CD4-positive, alpha-beta T cell treated with Interleukin-12 subunit alpha and Interleukin-12 subunit beta, for 1 hour (primary cell): ENCODE measurements at places on chromosomes 7 and 10.

DNA sequence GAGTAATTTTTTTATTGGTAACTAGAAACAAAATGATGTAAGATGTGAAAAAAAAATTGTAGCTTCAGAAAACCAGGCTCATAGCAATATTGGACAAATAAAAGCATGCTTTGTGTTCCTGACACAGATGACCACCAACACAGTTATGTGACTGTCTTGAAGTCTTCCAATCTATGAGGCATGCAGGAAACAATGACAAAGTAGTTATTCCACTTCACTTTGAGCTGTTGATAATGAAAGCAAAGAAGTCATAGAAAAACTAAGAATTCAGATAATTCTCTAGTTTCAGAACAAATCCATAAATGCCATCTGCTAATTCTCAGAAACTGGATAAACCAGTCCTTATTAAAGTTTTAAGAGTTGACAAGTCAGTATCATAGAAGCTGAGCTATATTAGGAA is 378.4 kb upstream of the SEMA3D start:
- DNase-seq: no peak

- DNase-seq: no peak
Observed at GRCh38 chr10:32360241-32360640, 13.3 kb upstream of the EPC1 start.

DNA sequence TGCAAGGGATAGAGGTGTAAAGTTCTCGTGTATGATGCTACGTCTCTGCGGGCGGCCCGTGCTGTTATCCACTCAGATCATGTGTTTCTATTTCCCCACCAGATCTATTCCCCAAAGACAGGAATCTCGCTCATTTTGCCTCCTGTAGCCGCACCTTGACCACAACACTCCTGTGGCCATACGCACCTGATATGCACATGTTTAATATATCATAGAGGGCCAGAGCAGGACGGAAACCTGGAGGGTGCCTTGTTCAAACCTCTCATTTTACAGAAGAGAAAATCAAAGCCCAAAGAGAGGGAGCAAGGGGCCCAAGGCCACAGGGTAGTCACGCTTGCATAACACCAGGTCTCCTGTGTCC is 37.6 kb downstream of the STRA8 start:
- no peak for DNase-seq

DNA sequence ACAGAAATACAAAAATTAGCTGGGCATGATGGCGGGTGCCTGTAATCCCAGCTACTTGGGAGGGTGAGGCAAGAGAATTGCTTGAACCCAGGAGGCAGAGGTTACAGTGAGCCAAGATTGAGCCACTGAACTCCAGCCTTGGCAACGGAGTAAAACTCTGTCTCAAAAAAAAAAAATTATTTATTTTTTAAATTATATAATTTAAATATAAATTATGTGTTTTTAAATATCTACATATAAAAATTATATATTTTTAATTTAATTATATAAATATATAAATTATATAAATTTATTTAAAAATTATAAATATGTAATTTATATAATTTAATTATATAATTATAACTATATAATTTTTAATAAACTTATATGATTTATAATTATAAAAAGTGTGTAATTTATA is 51.2 kb downstream of the PRKG1 start:
- no peak for DNase-seq

- DNase-seq: no peak
Observed at GRCh38 chr10:24009736-24010135, 199.2 kb upstream of the KIAA1217 start.

GRCh38 chr7:112550468-112551060 is 69.8 kb downstream of the LSMEM1 start:
- peak; percentile 64 for DNase-seq

GRCh38 chr10:48589266-48589665 is 15.6 kb downstream of the ARHGAP22 start:
- no peak for DNase-seq

- DNase-seq: no peak
Observed at GRCh38 chr10:111116211-111116610, 39.4 kb downstream of the ADRA2A start.

GRCh38 chr10:96829029-96829773 is 2.9 kb upstream of the LCOR start:
- no peak for DNase-seq

GRCh38 chr10:129839285-129840195 is 124.5 kb downstream of the EBF3 start:
- DNase-seq: no peak

DNA sequence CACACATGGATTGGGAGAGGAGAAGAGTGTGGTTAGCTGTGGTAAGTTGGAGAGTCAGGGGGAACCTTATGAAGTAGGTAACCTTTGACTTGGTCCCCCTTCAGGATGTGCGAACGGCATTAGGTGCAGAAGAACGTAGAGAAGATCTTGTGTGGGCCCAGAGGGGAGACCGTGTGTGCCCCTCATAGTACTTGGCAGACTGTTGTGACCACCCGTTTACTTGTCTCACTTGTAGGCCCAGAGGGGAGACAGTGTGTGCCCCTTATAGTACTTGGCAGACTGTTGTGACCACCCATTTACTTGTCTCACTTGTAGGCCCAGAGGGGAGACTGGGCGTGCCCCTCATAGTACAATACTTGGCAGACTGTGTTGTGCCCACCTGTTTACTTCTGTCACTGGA is 2.6 kb downstream of the GTPBP4 start:
- no peak for DNase-seq

DNA sequence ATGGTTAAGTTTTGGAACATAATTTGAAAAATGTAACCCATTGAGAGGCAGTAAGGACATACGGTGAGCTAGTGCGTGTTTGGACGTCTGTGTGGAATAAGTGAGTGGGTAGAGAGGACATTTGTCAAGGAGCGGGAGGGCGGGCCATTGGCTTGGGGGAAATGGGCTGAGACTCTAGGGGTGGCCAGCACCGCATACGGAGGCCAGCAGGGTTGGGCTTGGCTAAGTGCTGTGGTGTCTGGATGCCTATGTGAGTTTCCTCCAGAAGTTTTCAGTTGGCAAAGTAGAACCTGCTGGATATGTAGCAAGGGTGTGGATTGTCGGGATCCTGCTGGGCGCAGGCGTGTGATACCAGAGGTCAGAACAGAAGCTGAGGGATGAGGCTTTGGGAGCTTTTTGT is 103.0 kb downstream of the TCF7L2 start:
- DNase-seq: no peak

DNA sequence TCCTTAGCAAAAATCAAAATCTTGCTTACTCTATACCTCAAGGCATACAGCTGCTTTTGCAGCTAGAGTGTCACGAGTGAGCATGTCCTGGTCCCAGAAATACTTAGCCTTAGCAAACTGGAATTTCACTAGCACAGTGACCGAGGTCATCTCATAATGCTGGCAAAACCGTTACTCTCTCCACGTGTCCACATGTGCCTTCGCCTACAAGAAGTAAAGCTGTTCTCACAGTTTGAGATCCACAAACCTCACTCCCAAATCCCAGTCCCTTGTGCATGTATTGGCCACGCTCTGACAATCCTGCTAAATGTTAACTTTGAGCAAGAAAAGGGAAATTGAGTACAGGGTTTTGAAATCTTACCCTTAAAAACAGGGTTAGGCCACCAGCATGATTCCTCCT is 111.0 kb upstream of the PLXDC2 start:
- no peak for DNase-seq

GRCh38 chr7:101116898-101117297 is 10.0 kb upstream of the SERPINE1 start:
- DNase-seq: no peak

DNA sequence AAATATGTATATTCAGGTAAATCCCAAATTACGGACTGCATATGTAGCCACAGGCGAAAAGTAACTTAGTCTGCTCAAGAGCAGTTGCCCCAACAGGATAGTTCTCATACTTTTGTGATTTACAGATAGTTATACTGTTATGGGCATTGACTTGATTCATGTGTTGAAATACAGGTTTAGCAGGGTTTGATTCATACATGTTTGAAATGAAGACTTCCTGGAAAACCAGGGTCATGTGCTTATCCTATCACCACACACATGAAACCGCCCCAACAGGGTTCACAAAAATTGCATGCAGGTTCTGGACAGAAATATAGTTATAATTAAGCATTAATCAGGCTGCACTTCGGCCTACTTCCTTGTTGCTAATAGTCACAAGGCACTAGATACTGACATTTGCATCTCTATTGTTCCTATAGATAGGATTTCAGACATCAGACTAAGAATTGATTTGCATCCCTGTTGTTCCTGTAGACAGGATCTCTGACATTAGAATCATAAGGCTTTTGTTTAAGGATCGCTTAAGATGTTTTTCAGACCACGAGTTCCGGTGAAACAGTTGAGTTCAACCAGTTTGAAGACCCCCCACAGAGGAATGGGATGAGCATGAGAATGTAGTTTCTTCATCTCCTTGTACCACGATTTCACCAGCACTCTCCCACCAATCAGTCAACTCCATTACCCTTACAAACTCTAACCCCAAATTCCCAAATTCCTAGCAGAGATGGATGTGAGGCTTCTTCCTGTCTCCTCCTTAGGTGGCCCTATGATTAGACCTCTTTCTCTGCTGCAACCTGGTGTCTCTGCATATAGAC is 2.0 kb upstream of the ZNF398 start:
- DNase-seq: no peak

GRCh38 chr7:99392659-99393354 is 15.6 kb downstream of the PDAP1 start:
- peak; percentile 91 for DNase-seq

DNA sequence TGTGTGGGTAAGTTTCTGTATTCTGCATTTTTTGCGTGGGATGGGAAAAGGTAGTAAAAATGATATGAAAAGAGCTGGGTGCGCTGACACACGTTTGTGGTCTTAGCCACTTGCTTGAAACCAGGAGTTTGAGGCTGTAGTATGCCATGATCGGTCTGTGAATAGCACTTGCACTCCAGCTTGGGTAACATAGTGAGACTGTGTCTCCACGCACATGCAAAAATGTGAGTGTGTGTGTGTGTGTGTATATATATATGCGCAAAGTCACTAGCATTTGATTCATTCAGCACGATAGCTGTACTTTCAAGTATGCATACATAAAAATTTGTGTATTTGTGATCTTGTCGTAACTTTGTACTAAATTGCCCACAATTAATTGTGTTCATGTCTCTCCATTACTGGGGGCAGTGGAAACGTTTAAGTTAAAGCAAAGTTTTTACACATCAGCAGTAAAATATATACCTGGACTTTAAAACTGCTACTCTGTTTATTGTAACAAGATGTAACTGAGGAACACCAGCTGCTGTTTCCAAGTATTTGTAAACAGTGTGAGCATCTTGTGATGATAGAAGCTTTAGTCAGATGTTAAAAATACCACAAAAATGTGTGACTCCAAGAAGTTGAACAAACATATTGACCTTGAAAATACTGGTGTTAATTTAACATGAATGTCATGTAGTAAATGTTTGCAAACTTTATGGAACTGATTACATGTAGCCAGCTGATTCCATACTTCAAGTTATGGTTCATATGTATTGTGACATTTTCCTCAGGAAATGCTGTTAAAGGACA is 1.6 kb downstream of the ZRANB1 start:
- no peak for DNase-seq

DNA sequence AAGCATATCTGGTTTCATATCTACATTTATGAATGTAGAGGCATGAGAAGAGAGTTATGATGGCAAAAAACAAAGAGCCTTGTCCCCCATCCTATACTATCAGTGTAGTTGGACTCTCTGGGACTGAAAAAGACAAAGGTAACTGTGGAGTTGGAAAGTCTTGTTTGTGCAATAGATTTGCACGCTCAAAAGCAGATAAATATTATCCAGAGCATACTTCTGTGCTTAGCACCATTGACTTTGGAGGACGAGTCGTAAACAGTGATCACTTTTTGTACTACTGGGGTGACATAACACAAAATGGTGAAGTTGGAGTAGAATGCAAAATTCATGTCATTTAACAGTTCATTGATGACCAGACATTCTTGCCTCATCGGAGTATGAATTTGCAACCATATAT is 85.2 kb upstream of the EGFR start:
- DNase-seq: no peak

DNA sequence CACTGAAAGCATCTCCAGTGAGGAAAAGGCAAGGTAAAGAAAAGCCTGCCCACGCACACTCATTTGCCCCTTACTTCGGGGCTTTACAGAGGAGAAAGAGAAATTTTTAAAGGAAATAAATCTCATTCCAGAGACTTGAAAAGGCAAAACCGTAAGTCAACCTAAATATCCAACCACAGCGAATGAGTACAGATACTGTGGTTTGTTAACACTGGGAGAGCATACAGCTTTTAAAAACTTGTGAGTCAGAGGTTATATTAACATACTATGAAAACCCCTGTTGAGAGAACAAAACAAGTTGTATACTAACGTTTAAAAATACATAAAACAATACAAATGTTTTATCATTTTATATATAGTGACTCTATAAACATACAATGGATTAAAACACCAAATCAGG is 28.6 kb upstream of the ST7 start:
- no peak for DNase-seq

GRCh38 chr10:105598207-105598606 is 957.1 kb downstream of the SORCS3 start:
- no peak for DNase-seq

- DNase-seq: no peak
Observed at GRCh38 chr7:18053177-18053928, 25.7 kb upstream of the PRPS1L1 start.

GRCh38 chr10:89165923-89166322 is 41.2 kb downstream of the CH25H start:
- DNase-seq: no peak

GRCh38 chr7:140568021-140568813 is 72.4 kb downstream of the DENND2A start:
- DNase-seq: no peak

DNA sequence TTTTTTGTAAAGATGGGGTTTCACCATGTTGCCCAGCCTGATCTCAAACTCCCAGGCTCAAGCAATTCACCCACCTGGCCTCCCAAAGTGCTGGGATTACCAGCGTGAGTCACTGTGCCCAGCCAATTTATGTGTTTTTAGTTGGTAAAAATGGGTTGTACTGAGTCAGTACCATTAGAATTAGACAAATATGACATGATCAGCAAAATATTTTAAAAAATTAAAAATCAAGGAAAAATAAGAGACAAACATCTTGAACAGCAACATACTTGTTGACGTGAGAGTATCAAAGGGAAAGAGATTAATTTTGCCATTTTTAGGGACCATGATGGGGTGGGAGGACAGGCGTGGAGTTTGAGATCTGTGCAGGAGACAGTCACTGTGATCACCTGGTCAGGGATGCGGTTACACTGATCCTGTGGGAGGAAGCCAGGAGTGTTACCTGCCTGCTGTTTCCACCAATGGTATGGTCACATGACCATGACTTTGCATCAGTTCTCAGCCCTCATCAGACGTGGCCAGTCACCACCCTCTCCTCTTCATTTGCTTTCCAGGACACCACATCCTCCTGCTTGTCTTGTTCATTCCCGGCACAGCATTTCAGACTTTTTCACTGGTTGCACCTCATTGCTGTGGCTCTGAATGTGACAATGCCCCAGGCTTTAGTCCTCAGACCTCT is 29.2 kb upstream of the ENO4 start:
- DNase-seq: no peak

- DNase-seq: no peak
Observed at GRCh38 chr10:100568912-100569311, 33.2 kb downstream of the HIF1AN start.

DNA sequence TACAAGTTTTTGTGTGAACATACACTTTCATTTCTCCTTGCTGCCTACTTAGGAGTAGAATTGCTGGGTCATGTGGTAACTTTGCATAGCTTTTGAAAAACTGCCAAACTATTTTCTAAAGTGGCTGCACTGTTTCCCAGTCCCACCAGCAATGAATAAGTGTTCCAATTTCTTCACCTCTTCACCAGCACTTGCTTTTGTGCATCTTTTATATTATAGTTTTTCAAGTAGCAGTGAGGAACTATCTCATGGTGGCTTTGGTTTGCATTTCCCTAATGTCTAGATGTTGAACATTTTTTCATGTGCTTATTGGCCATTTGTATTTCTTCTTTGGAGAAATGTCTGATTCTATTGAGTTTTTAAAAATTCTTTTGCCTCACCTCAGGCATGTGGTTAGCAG is 229.9 kb upstream of the TCF7L2 start:
- no peak for DNase-seq
